Cardiac atrium fibroblast (primary cell): ENCODE measurements at places on chromosomes 16 and 17. TPM values are rescaled to one million over a fixed set of nuclear protein-coding genes. Genes with fewer than 3 reads are reported as not detected.

SLC47A1 gene
- total RNA-seq: 3.4 and 9.6 TPM in 2 replicates

TP53TG3B gene
- 0.16 TPM in 1 of 2 replicates, not detected in the other for total RNA-seq

CTRB2 gene
- total RNA-seq: not detected in 2 replicates

KCNJ12 gene
- total RNA-seq: 2.0 and 2.9 TPM in 2 replicates

ORAI3 gene
- total RNA-seq: 23.8 and 44.4 TPM in 2 replicates

SLC5A2 gene
- not detected in 2 replicates for total RNA-seq

OXLD1 gene
- total RNA-seq: 52.0 and 55.6 TPM in 2 replicates

KRTAP1-1 gene
- not detected in 2 replicates for total RNA-seq

PPM1E gene
- total RNA-seq: 0.32 and 0.54 TPM in 2 replicates

CIITA gene
- total RNA-seq: 0.49 TPM in 1 of 2 replicates, not detected in the other

HBQ1 gene
- total RNA-seq: not detected in 2 replicates

FNDC8 gene
- total RNA-seq: not detected in 2 replicates

IGFALS gene
- total RNA-seq: not detected in 2 replicates
